ENCODE measurements at places on chromosomes 2 and 18. TPM values are rescaled to one million over a fixed set of nuclear protein-coding genes. Genes with fewer than 3 reads are reported as not detected.

The MEP1B gene
- 0.16 TPM for total RNA-seq

The IL1R2 gene
- not detected for total RNA-seq

The GREB1 gene
- 32.5 TPM for total RNA-seq

The TDRD15 gene
- 0.24 TPM for total RNA-seq

The ALPG gene
- total RNA-seq: 0.39 TPM

The ALKAL2 gene
- total RNA-seq: 1.3 TPM

The REG3G gene
- total RNA-seq: 8.6 TPM

The PLCD4 gene
- total RNA-seq: 10.5 TPM

The SP9 gene
- total RNA-seq: 13.1 TPM

The ZAP70 gene
- 1.9 TPM for total RNA-seq

The GALNT13 gene
- total RNA-seq: 9.4 TPM

Data from motor neuron (in vitro differentiated cells).